ENCODE measurements at places on chromosomes 16 and 17.
A peak's percentile ranks its signal among the peaks of the same experiment; 100 is the strongest.

GRCh38 chr16:11913425-11914079 lies 2.2 kb downstream of the GSPT1 start:
- peak overlapping the region; percentile 94 for H3K27ac ChIP-seq
- peak overlapping the region; percentile 89 for H3K4me3 ChIP-seq
- H3K27me3 ChIP-seq = peaks cover 5% of the 10 kb centered on the region
- H3K4me1 ChIP-seq = peaks cover 51% of the 10 kb centered on the region
- DNase-seq = peak; percentile 39
- H3K36me3 ChIP-seq = peaks cover 15% of the 10 kb centered on the region

GRCh38 chr17:65629234-65629690 lies 67.8 kb upstream of the AXIN2 start:
- H3K27me3 ChIP-seq = peaks cover 8% of the 10 kb centered on the region
- no peaks in the 10 kb centered on the region for H3K4me1 ChIP-seq
- H3K4me3 ChIP-seq = no peak overlapping the region
- H3K27ac ChIP-seq = no peak overlapping the region

GRCh38 chr17:64694207-64694606 lies 32.1 kb upstream of the SMURF2 start:
- H3K4me3 ChIP-seq = no peak overlapping the region
- H3K4me1 ChIP-seq = no peaks in the 10 kb centered on the region
- no peak for DNase-seq

DNA sequence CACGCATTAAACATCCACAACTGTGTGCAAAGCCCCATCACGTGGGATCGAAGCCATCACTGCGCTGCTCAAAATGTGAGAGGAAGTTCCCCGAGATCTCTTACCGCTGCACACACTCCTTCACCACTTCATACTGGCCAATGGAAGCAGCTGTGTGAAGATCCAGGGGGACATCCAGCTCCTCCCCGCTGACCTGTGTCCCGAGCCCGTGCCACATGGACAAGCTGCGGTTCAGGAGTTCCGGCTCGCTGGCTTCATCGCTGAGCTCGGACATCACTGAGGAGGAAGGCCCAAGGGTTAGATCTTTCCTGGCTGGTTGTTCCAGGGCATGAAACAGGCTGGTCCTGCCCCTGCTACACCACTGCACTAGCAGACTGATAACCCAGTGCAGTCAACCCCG lies 4.2 kb downstream of the ANKS3 start:
- no peaks in the 10 kb centered on the region for H3K27me3 ChIP-seq
- no peak overlapping the region for H3K27ac ChIP-seq
- no peaks in the 10 kb centered on the region for H3K36me3 ChIP-seq
- H3K4me3 ChIP-seq = no peak overlapping the region
- peaks cover 22% of the 10 kb centered on the region for H3K4me1 ChIP-seq
- no peak for DNase-seq

DNA sequence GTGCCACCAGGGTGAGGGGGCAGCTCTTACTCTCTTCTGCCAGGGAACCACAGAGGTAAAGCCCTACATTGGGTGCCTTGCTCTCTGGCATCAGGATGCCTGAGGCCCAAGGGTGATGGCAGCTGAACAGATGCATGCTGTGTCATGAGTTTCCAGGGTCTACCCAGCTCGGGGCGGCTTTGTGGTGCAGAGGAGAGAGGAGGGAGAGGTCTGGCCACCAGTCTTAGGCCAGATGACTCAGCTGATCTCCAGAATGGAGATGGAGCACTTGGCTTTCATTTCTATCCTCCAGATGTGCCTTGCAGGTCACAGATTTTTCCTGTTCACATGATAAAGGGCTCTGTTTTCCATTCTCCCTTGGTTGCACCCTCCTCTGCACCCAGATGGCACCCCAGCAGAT lies 23.6 kb upstream of the USP22 start:
- no peak overlapping the region for H3K27ac ChIP-seq
- H3K27me3 ChIP-seq = peaks cover 15% of the 10 kb centered on the region
- DNase-seq = no peak
- no peaks in the 10 kb centered on the region for H3K4me1 ChIP-seq
- H3K36me3 ChIP-seq = no peaks in the 10 kb centered on the region

DNA sequence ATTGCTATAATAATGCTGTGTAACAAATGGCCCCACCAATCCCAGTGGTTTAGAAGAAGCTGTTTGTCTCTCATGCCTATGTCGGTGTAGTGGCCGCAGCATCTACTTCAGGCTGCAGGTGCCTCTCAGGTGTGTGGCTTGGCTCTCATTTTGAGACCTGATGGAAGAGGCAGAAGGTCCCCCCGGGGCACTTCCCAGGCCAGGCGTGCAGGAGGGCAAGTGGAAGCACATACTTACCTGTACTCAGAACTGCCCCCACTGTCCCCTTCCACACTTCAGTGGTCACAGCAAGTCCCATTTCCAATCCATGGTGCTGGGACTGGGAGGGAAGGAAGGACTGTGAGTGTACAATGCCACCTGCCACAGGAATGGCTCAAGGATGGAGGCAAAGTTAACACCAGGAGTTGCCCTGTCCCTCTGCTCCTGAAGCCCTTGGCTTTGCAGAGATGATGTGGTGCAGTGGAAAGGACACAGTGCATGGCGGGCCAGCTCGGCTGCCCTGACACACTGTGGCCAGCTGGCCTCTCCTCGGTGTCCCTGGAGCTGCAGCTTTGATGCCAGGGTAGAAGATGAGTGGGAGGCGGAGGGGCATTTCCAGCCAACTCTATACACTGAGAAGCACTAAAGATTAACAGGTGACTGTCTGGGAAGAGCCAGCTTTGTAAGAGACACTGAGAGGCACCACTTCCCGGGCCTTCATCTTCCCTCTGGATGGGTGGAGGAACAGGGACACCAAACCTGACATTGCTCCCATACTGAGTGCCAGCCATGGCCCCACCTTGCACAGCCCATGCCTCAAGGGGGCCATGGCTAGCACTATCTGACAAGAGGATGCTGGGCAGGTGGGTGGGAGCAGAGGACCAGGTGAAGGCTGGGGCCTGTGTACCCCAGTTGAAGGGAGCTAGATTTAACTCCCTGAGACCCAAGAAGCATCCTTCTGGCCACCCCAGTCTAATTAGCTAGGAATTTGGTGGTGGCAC lies 105.9 kb downstream of the METRNL start:
- peaks cover 36% of the 10 kb centered on the region for H3K27me3 ChIP-seq
- peaks cover 11% of the 10 kb centered on the region for H3K4me1 ChIP-seq
- H3K27ac ChIP-seq = no peak overlapping the region
- no peaks in the 10 kb centered on the region for H3K36me3 ChIP-seq
- no peak for DNase-seq

DNA sequence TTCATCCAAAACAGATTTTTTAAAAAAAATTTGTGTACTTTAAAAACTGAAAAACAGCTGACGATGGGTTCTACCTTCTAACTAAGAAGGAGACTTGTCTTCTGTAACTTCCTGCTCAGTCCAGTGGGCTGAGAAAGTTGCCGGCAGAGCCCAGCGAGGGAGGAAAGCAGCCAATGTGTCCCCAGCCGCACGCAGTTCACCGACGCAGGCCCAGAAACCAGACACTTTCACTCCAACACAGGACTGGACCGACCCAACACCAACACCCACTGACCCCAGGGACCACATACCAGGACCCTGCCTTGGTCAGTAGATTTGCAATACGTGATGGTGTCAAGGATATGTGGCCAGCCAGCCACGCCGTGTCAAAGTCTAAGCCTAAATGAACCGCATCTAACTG lies 25.6 kb downstream of the TRAP1 start:
- peaks cover 21% of the 10 kb centered on the region for H3K36me3 ChIP-seq
- DNase-seq = no peak
- no peaks in the 10 kb centered on the region for H3K27me3 ChIP-seq
- no peak overlapping the region for H3K4me3 ChIP-seq

DNA sequence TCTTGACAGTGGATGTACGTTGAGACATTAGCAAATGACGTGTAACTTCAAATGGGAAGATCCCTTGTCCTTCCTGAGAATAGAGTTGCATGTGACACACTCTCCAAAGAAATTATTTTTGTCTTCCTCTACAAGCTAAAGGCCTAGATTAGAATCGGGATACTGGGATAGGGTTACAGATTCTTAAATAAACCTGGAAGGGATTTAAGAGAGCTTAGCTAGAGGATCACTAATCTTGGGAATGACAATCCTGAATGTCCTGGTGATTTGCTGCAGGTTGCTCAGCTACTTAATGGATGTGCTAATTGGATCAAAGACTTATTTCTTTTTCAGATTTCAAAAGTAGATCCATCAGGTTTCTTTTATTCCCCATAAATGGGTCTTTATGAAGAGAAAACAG lies 101.9 kb downstream of the KCNJ2 start:
- no peak overlapping the region for H3K4me3 ChIP-seq
- H3K27me3 ChIP-seq = no peaks in the 10 kb centered on the region
- no peaks in the 10 kb centered on the region for H3K4me1 ChIP-seq
- no peak overlapping the region for H3K27ac ChIP-seq
- DNase-seq = no peak

GRCh38 chr16:67075331-67075730 lies 34.4 kb upstream of the PHAF1 start:
- H3K27ac ChIP-seq = no peak overlapping the region
- no peaks in the 10 kb centered on the region for H3K4me1 ChIP-seq
- no peaks in the 10 kb centered on the region for H3K27me3 ChIP-seq
- DNase-seq = no peak
- H3K36me3 ChIP-seq = peaks cover 37% of the 10 kb centered on the region

DNA sequence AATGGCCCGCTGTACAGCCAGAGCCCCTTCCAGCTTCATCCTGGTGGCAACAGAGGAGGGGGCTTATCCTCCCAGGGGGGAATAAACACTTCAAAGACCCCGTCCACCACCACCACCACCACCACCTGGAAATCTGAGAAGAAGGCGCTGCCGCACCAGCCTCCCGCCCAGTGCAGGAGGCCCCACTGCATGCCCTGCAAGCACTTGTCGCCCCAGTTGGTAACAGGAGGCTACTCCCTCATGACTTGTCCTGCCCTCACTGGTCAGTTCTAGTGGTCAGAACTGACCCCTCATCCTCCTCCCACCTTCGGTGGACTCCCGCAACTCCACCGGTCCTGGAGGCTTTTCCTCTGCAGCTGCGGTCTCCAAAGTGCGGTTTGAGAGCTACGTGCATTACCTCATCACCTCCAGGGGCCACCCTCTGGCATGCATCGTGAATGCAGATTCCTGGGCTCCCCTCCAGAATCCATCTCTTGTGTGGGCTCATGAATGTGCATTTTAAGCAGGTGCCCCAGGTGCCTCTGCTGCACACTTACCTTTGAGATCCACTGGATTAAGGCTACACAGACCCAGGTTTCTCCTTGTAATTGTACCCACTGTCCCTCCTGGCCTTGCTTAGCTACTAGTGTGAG lies 71.8 kb downstream of the SRCIN1 start:
- DNase-seq = no peak
- H3K27me3 ChIP-seq = peaks cover 38% of the 10 kb centered on the region
- no peak overlapping the region for H3K27ac ChIP-seq
- H3K36me3 ChIP-seq = no peaks in the 10 kb centered on the region
- no peak overlapping the region for H3K4me3 ChIP-seq
